ENCODE measurements at places on chromosomes 13 and 19.

GRCh38 chr19:33500586-33500985 is 21.0 kb downstream of the PEPD start:
- DNase-seq, result no peak

GRCh38 chr19:367963-368629 is 23.5 kb upstream of the MIER2 start:
- DNase-seq, result no peak

- no peak for DNase-seq
Measured at GRCh38 chr13:58097831-58098230, 466.3 kb downstream of the PCDH17 start.

DNA sequence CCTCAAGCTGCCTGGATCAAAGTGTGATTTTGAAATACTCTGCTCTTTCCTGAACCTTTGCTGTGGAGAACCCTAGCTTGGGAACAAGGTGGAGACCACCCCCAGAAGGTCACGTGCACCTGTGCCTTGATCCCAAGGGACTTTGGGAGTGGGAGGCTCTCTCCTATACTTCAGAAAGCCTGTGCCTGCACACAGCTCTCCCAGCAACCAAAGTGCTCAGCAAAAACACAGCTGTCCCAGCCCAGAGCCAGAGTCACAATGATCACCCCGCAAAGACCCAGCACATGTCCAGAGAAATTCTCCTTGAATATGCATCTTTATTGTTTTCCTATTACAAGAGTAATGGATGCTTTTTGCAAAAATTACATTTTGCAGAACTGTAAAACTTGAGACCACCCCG is 43.4 kb downstream of the TNFRSF19 start:
- DNase-seq, result no peak

GRCh38 chr19:3672575-3672948 is 27.7 kb downstream of the PIP5K1C start:
- no peak for DNase-seq

DNA sequence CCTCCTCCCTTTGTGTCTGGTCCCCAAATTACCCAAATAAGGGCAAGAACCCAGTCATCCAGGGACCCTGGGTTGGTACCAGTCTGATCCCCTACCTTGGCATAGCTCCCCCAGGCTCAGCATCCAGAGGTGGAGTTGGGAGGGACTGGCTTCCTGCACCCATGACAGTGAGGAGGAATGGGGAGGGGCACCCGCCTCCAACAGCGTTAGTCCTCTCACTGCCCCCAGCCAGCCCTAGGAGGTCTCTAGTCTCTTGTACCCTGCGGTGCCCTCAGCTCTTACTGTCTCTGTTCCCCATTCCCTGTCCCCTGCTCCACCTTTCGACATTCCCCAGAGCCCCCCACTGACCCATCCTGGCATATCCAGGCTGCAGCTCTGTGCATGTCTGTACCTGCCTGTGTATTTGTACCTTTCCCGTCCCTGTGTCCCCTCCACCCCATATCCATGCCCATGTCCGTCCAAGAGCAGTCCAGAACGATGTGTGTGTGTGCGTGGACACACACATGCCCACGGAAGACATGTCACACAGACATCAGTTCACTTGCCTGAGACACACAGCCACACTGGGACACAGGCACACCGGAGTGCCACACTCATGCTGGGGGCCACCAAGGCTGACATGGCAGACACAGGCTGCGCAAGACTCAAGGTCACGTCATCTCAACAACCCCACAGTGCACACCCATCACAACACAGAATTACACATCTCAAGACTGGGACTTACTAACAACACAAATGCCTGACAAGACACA is 17.8 kb downstream of the ERFL start:
- no peak for DNase-seq

GRCh38 chr13:27007166-27007565 is 164.4 kb downstream of the USP12 start:
- DNase-seq, result no peak

DNA sequence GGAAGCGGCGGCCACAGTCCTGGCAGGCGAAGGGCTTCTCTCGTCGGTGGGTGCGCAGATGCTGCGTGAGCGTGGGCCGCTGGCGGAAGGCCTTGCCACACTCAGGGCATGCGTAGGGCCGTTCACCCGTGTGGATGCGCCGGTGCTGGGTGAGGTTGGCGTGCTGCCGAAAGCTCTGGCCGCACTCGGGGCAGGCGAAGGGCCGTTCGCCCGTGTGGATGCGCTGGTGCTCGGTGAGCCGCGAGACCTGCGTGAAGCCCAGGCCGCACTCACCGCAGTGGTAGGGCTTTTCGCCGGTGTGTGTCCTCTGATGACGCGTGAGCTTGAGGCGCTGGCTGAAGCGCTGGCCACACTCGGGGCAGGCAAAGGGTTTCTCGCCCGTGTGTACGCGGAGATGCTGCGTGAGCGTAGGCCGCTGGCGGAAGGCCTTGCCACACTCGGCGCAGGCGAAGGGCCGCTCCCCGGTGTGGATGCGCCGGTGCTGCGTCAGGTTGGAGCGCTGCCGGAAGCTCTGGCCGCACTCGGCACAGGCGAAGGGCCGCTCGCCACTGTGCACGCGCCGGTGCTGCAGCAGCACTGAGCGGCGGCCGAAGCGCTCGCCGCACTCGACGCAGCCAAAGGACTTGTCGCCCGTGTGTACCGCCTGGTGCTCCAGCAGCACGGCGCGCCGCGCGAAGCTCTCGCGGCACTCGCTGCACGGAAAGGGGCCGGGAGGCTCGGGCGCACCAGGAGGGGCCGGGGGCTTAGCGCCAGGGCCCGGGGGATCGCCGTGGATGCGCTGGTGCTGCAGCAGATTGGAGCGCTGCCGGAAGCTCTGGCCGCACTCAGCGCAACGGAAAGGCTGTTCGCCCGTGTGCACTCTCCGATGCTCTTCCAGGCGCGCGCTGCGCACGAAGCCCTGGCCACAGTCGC is 4.0 kb upstream of the UBE2M start:
- DNase-seq, result no peak

DNA sequence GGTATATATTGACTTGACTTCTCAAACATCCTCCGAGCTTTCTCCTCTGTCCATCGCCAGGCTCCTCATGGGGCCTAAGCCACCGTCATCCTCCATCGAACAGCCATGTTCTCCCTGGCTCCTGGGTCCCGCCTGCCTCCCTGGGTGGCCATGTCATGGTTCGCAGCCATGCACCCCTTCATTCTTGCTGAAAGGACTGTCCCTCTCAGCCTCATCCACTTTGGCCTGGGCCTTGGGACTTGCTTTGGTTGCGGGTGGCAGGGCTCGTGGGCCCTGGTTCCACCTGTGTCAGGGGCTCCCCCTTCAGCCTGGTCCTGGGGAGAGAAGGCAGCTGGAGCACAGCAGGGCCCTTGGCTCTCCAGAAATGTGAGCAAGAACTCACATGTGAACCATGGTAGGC is 183.8 kb downstream of the KATNAL1 start:
- no peak for DNase-seq

DNA sequence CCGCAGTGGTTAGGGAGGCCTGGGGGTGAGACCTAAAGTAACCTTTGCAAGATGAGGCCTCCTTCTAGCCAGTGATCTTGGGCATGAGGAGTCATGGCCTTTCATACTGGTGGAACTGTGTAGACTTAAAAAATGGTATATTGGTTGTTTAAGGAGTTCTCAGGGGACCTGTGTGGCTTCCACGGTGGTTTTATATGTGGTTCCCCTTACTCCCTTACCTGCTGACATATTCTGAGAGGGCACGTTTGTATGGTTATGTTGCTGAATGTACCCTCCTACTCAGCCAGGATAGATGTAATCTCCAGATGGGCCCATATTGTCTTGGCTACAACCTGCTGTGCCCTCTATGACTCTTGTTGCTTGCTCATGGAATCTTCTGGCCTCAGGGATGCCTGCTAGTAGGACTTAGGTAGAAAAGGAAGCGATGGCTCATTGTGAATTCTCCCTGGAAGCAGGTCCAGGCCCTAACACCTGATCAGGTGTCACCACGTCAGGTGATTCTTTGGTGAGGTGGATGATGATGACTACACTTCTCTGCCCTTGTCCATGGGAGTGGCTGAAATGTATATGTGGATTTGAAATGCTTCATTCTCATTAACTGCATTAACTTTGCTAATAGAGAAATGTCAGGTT is 1.8 kb downstream of the ZNF460 start:
- DNase-seq, result no peak

- no peak for DNase-seq
Measured at GRCh38 chr19:1699998-1700732, 47.8 kb upstream of the TCF3 start.

DNA sequence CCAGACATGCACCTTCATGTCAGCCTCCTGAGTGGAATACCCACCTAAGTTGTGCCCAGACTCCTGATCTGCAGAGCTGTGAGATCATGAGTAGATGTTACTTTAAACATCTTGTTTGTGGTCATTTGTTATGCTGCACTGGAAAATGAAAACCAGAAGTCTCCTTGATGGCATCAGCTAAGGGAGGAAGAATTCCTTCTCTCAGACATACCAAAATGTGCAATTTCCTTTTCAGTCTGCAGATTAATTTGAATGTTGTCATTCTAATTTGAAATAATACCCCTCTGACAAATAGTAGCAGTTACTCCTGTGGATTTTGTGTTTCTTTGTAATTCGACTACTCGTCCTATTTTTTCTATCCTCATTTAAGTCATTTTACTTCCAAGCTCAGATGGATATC is 59.3 kb downstream of the ITGBL1 start:
- no peak for DNase-seq

- no peak for DNase-seq
Measured at GRCh38 chr19:56837004-56837403, 3.5 kb downstream of the PEG3 start.

- DNase-seq, result no peak
Measured at GRCh38 chr13:24076109-24076508, 84.4 kb upstream of the SPATA13 start.

GRCh38 chr13:30373727-30374126 is 48.6 kb upstream of the UBE2L5 start:
- no peak for DNase-seq

DNA sequence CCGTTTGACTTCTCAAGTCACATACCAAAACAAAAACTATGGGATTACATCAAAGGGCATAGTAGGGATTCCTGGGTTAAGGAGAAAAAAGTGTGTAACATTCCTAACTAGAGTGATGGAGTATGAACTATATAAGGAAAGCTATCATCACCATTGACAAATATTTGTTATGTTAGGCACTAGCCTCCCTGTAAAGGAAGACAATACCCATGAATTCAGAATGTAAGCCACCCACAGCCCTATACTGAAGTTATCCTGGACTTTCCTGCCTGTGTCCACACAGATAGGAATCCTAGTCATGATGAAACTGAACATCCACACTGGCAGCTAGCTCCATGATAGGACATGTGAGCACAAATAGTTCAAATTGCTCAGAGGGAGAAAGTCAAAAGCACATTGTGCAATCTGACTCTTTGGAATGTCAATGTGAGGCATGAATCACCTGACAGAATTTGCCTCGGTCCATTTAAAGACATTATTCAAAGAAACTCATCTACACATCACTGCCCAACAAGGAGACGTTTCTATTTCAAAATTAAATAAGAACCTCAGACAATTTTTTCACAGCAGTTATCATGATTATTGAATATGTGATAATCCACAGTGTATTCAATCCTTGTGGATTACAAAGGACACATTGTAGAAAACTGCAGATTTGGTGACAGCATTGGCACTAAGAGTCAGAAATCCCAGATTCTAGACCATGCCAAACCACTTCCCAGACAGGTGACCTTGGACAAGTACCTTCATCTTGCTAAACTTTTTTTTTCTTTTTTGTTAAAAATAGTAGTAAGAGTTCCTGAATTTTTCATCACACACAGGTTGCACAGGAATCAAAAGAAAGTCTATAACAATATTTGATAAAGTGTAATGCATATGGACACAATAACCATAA is 529.3 kb downstream of the IRS2 start:
- peak; percentile 67 for DNase-seq

DNA sequence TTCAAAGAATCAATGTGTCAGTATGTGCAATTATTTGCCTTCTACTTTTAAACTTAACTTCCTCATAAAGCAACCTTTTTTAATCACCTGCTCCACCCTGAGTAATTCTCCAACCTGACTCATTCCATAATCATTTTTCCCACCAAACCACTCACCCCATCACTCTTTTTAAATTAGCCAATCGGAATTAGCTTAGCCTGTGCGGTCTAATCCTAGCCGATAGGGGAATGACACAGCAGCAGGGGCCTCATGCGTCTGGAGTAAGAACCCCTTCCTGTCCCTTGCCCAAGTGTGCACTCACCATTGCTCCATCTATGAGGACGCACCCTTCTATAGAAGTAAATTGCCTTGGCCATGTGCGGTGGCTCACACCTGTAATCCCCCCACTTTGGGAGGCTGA is 27.4 kb upstream of the ZNF83 start:
- no peak for DNase-seq

GRCh38 chr13:90365130-90365529 is 982.4 kb upstream of the MIR17HG start:
- no peak for DNase-seq

DNA sequence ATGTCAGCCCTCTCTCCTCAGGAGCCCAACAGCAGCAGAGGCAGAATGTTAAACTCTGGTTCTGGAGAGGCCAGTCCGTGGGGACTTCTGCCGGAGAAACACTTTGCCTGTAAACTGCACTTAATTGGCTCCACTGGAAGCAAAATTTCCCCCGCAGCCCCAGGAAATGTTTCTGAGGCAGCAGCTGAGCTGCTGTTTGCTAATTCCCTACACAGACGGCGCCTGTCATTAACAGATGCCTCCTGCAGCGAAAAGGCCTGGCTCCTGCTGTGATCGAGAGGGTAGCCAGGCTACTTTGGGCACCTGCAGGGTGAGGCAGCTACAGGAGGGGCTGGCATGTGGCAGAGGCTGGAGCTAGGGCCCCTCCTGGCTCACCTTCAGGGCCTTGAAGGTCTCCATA is 5.2 kb upstream of the TM6SF2 start:
- DNase-seq, result no peak

DNA sequence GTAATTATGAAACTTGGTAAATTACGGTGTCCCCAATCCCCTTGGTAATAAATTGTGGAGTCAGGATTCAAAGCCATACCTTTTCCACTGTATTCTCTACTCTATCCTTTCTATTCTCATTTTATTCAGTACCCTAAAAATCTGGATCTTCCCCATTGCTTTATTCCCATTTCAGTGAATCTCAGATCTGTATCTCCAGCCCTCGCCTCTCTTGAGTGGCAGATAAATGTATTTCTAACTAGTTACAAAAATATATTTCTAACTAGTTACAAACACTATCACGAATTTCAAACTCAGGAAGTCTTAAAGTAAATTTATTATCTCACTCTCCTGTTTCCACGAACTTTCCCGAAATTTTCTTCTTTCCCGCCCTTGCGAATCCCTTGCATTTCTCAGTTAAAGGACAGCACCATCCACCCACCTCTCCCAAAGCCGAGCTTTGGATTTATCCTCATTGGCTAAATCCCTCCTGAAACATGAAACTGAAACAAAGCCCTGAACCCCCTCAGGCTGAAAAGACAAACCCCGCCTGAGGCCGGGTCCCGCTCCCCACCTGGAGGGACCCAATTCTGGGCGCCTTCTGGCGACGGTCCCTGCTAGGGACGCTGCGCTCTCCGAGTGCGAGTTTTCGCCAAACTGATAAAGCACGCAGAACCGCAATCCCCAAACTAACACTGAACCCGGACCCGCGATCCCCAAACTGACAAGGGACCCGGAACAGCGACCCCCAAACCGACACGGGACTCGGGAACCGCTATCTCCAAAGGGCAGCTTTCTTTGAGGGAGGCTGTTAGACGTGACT is 164.3 kb upstream of the PABPC3 start:
- no peak for DNase-seq

Measured in HFF-Myc (cell line).